Activated CD4-positive, alpha-beta T cell treated with anti-CD3 and anti-CD28 coated beads, Interleukin-2, amount 50 U/mL, for 16 hours (primary cell): ENCODE measurements at places on chromosomes 4 and X.
A peak's percentile ranks its signal among the peaks of the same experiment; 100 is the strongest.

DNA sequence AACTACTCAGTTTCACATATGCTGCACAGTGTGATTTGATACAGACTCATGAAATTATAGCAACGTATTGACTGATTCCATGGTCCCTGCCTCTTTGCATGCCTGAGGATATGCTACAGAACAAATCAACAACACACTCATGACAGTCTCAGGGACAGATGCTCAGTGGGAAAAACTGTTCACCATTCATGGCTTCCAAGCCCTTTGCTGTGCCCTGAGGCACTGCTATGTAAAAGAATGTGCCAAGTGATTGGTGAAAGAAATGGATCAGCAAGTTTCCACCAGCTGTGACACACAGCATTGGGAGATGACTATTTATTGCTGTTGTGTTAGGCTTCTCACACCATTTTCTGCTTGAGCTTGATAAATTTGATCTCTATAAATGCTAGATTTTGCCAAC lies 825.6 kb upstream of the INTU start:
- DNase-seq: no peak

DNA sequence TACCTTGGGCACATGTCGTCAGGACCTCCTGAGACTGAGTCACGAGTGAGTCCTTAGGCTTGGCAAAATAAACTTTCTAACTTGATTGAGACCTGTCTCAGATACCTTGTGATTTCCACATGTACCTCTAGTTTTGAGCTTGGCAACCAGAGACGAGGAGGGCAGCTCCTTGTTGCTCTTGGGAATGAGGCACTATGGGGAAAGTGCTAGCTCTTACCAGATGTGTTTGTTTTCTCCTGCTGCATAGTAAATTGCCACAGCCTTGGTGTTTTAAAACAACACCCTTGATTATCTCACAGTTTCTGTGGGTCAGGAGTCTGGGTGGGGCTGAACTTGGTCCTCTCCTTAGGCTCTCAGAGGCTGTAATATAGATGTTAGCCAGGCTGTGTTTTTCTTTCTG lies 59.1 kb upstream of the MAML3 start:
- DNase-seq: no peak

DNA sequence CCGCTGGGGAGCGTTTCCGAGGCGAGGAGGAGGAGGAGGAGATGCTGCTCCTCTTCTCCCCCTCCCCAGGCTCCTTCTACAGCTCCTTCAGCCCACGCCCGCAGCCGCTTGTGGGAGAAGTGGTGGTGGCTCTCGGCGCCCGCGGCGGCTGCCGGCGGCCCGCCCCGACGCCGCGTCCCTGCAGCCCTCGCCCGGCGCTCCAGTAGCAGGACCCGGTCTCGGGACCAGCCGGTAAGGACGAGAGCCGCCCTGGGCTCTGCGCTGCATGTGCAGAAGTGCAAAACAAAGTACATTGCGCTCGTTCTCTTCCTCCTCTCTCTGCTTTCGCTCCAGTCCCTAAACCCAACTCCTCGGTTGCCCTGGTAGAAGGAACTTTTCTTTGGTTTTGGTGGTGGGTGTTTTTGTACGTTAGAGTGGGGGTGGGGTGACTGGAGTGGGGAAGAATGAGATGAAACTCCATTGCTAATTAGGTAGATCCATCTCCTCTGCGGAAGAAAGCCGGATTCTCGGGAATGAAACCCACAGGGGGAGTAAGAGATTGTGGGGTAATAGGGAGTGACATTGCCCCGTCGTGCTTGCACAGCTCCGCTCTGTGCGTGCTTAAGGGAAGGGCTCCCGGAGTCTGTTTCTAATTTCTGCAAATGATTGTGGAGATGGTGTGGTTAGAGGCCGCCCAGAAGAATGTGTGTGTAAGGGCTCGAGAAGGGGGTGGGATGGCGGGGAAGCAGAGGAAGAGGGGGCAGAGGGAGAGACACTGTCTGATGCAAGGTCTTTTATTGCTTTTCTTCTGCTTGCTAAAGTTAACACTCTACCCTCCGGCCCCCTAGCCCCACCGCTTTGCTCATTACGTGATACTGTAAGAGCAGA lies 677 bp downstream of the PTPN13 start:
- peak; percentile 13 for DNase-seq

- no peak for DNase-seq
Measured at GRCh38 chr4:100061835-100062234, 111.8 kb upstream of the H2AZ1 start.

GRCh38 chr4:2812612-2813354 lies 19.9 kb downstream of the SH3BP2 start:
- DNase-seq: peak; percentile 26

- DNase-seq: no peak
Measured at GRCh38 chr4:110099638-110100037, 98.8 kb downstream of the ELOVL6 start.

DNA sequence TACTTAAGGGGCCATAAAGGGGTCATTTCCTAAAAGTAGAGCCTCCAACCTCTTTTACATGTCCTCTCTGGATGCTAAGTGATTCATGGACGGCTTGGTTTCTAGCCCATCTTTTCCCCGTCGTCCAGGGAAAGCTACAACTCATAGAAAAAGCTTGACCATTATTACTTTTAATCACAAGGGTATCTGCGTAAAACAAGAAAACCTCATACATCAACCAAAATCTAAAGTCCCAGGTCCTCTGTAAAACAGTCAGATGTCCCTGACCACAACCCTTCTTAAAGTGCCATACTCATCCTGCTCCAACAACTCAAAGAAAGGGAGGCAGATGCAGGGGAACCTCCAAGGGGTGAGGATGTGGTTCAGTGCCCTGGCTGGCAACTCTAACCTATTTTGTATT lies 29.6 kb downstream of the ADGRA3 start:
- DNase-seq: no peak

GRCh38 chr4:110503270-110504083 lies 27.5 kb downstream of the ENPEP start:
- no peak for DNase-seq

GRCh38 chrX:23902419-23902818 lies 5.3 kb downstream of the APOO start:
- peak; percentile 47 for DNase-seq

DNA sequence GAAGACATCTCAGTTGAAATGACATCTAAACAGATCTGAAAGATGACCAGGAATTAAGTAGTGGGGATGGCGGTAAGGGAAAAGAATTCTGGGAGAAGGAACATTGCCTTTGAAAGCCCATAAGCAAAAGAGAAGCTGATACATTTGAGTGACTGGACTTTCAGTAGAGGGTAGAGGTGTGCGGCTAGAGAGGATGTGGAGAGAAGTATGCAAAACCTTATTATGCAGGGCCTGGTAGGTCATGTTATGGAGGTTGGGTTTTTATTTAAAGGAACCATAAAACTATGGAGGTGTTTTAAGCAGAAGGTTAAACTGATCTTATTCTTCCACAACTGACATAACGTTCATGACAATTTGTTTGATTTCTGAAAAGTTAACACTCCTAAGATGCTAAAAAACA lies 36.3 kb downstream of the RPS6KA3 start:
- DNase-seq: no peak

DNA sequence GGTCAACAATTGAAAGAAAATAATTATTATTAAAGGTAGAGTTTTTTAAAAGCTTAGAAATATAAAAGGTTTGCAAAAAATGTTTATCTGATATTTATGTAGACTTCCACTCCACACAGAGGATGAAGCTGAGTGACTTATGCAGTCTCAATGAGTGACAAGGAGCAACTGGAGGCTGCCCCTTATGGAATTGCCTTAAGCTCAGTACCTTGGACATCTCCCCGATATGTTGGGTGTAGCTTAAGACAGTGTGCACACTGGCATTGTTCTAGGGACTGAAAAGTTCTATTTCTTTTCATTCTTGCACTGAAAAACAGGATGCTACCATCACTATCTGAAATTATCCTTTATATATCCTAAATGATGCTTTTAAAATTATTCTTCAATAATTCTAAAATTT lies 292.1 kb downstream of the PRDM5 start:
- no peak for DNase-seq

DNA sequence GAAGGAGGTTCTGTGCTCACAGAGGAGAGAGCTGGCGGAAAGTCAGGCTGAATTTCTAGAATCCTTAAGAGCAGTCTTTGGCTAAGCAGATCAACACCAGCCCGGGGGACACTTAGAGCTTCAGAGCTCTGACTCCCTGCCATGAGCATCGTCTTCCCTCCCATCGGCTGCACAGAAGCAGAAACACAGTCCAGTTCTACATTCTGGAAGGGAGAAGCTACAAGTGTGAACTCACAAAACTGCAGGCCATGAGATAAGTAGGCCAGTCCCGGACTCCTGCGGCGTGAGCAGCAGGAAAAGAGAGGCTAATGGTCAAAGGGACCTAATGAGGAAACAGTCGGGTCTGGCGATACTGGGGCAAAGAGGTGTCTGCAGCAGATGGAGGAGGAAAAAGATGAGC lies 211.5 kb downstream of the DHX15 start:
- no peak for DNase-seq

DNA sequence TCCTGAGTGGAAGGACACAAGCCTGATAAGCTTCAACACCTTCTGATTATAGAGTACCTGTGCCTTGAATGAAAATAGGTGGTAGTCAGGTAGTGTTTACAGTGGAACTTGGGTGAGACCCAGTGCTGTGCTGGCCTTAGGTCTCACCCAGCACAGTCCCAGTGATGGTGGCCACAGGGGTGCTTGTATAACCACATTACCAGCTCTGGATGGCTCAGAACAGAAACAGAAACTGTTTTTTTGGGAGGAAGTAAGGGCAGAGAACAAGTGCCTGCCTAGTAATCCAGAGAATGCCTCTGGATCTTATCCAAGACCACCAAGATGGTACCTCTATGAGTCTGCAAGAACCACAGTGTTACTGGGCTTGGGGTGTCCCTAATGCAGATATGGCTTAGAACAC lies 171.5 kb upstream of the DIPK2B start:
- DNase-seq: peak; percentile 21
